ENCODE measurements at places on chromosomes 1 and 21. TPM values are rescaled to one million over a fixed set of nuclear protein-coding genes. Genes with fewer than 3 reads are reported as not detected.

DNA sequence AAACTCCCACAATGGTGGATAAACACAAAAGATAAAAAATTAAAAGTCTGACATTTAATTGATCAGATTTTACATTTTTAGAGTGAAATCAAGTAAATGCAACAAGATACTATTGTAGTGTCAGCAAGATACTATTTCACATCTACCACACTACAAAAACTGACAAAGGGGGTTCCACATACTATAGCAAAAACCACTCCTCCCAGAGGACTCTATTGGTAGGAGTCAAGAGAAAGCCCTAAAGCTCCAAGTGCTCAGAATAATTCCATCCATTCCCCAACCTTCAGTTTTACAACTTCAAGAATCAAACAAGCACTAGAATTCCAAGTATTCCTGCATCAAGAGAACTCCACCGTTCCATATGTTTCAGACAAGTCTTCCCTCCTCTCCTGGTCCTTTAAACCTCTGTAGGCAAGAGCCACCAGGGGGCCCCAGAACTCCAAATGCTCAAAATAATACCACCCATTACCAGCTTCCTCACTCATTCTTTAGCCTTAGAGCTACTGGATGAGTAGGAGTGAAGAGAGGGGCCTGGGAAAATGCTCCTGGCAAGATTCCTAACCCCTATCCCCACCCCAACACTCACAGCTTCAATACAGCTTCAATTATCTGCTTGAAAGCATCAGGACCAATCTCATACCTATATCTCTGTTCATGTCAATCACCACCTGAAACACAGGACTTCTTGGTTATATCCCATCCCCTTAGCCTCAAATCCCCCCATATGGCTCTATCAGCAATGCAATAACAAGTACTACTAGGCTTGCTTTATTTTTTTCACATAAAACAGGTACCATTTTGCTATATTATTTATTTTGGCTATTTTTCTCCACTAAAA lies 9.9 kb downstream of the TOR1AIP2 start:
- DNase-seq: peak; percentile 40

The COL18A1 gene
- total RNA-seq: 266 TPM

GRCh38 chr1:36784147-36784859 lies 250.0 kb downstream of the GRIK3 start:
- DNase-seq: no peak

DNA sequence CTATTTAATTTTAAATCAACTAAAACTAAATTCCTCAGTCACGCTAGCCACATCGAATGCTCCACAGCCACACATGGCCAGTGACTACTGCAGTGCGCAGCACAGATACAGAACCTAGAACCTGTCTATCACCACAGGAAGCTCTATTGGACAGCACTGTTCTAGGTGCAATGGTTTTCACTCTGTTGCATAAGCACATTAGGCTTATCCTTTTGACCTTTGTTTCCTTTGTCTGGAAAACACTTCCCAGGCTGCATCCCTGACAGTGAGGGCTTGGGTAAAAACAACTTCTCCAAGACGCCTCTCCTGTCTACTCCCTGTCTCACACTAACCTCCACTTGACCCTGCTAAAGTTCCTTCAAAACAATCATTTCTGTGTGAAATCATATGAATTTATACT lies 33.6 kb upstream of the RAP1GAP start:
- DNase-seq: no peak

GRCh38 chr1:74012583-74012982 lies 185.4 kb downstream of the LRRIQ3 start:
- no peak for DNase-seq

GRCh38 chr1:67645495-67646144 lies 39.4 kb upstream of the GADD45A start:
- DNase-seq: peak; percentile 11

GRCh38 chr1:185017338-185017737 lies 28.0 kb upstream of the RNF2 start:
- peak; percentile 5 for DNase-seq
